ENCODE measurements at places on chromosomes 12 and 14. TPM values are rescaled to one million over a fixed set of nuclear protein-coding genes. Genes with fewer than 3 reads are reported as not detected.

MANSC4 gene
- polyA plus RNA-seq, result 0.24 TPM

PZP gene
- 0.56 TPM for polyA plus RNA-seq

PCED1B gene
- 6.5 TPM for polyA plus RNA-seq

EIF2S3B gene
- 0.60 TPM for polyA plus RNA-seq

MMP19 gene
- 0.77 TPM for polyA plus RNA-seq

GRIN2B gene
- 1.3 TPM for polyA plus RNA-seq

FGF6 gene
- polyA plus RNA-seq, result not detected

TMBIM4 gene
- 128 TPM for polyA plus RNA-seq

FBLN5 gene
- 141 TPM for polyA plus RNA-seq

- DNase-seq, result no peak
Observed at GRCh38 chr12:52141875-52142274, 49.9 kb downstream of the KRT80 start.

GRCh38 chr12:94963649-94964048 is 39.8 kb downstream of the NDUFA12 start:
- no peak for DNase-seq

DNA sequence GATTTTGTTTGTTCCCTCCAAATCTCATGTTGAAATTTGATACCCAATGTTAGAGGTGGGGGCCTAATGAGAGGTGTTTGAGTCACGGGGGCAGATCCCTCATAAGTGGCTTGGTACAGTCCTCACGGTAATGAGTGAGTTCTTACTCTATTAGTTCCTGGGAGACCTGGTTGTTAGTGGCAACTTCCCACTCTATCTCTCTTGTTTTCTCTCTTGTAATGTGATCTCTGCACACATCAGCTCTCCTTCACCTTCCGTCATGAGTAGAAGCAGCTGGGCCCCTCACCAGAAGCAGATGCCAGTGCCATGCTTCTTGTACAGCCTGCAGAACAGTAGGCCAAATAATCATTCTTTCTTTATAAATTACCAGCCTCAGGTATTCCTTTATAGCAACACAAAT is 29.6 kb upstream of the KCNK10 start:
- DNase-seq, result no peak

GRCh38 chr12:50187084-50187900 is 20.1 kb upstream of the CERS5 start:
- no peak for DNase-seq

DNA sequence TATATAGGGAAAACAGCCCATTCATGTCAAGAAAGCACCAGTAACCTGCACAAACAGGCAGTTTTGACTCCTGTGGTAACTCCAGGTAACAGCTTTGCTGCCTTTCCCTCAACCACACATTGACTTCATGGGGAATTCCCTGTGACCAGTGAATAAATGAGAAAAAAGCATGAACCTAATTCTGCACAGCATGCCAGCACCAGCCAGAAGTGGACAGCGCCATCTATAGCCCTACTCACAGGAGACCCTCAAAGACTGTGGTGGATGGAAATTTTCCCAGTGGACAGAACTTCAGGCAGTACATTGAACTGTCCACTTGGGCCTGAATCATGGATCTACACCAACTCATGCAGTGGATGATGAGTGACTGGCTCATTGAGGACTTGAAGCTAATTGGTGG is 152.1 kb downstream of the SLC8A3 start:
- no peak for DNase-seq

DNA sequence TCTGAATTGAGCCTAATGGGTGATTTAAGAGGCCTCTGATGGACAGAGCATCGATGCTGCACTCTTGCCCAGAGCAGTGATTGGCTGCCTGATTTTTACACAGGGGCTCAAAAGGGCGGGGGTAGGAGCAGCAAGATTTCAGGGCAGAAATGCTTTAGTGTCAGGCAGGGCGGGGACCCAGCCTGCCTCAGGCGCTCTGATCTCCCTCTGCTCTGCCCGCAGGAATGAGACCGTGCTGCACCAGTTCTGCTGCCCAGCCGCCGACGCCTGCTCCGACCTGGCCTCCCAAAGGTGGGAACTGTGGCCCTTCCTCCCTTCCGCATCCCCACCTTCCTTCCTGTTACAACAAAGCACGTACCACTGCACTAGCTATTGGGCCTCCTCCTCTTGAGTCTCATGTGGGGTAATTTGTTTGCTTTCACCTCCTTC is 32.4 kb downstream of the IQSEC3 start:
- DNase-seq, result no peak

GRCh38 chr12:119681728-119682638 is 14.1 kb downstream of the PRKAB1 start:
- no peak for DNase-seq

- no peak for DNase-seq
Observed at GRCh38 chr12:1059162-1059561, 68.1 kb downstream of the ERC1 start.

- DNase-seq, result no peak
Observed at GRCh38 chr12:96883571-96883970, 23.5 kb upstream of the NEDD1 start.

DNA sequence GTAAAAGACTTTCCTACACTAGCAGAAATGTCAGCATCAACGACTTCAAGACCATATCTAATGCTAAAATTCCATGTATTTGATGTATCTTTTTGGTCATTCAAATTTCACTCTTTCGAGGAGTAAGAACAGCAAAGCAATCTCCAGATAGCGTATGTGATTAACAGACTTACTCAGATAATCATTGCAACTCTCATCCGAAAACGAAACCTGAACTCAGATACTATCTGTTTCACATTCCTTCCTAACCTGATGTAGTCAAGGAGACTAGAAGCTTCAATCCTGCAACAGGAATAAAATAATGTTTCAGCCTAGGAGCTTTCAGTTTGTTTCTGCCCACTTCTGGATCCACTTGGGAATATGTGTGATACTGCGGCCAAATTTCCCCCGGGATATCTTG is 286.3 kb downstream of the NUAK1 start:
- no peak for DNase-seq

DNA sequence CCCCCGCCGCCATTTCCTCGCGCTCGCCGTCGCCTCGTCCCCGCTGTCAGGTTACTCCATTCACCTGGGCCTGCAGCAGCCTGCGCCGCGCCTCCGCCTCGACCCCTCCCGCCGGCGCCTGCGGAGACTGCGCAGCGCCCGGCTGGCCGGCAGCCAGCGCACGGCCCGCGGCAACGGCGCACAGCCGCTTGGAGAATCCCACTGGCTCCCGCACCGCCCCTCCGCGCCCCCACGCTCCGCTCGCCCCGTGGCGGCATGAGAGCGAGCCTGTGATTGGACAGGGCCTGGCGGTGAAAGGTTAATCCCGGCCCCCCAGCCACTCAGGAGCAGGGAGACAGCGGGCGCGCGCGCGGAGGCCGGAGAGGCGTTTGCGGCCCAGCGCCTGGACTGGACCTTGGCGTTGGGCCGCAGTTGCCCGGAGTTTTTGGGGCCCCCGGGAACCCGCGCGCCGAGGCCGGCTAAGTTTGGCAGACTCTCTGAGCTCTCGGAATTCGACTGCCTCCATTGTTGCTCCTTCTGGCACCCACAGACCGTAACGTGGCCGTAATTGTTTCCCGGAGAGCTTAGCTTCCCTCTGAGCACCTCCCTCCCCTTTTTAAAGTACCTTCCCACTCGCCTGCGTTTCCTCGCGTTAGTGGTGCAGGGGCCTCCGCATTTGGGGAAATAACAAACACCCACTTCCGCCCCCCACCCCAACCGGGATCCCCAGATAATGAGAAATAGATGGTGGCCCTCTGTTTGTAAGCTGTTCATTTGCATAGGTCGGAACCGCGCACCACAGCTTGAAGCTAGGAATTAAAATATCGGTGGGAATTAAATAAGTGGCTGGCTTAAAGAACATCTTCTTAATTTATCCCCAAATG is at the start of gene DICER1:
DICER1 (minus strand) TSS at position 203 of the 863 bp plus-strand sequence. CDS start 24,071 bp downstream, outside the sequence.
- peak; percentile 94 for DNase-seq

- no peak for DNase-seq
Observed at GRCh38 chr12:129670256-129670920, 233.4 kb downstream of the TMEM132D start.

DNA sequence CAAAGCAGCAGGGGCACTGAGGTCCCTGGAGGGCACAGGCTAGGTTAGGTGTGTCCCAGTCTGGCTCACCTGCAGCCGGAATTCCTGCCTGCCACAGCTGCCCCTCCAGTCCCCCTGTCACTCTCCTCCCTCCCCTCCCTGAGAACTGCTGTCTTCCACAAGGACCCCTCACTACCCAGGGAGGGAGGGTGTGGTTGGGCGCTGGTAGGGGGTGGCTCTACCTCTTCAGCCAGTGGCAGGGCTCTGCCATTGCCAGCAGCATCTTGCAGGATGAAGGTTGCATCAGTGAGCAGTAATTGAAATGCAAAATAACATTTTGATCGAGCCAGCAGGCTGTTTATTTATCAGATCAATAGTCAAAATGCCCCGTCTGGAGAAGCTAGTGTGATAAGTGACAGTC is 45.7 kb downstream of the ESRRB start:
- DNase-seq, result no peak

DNA sequence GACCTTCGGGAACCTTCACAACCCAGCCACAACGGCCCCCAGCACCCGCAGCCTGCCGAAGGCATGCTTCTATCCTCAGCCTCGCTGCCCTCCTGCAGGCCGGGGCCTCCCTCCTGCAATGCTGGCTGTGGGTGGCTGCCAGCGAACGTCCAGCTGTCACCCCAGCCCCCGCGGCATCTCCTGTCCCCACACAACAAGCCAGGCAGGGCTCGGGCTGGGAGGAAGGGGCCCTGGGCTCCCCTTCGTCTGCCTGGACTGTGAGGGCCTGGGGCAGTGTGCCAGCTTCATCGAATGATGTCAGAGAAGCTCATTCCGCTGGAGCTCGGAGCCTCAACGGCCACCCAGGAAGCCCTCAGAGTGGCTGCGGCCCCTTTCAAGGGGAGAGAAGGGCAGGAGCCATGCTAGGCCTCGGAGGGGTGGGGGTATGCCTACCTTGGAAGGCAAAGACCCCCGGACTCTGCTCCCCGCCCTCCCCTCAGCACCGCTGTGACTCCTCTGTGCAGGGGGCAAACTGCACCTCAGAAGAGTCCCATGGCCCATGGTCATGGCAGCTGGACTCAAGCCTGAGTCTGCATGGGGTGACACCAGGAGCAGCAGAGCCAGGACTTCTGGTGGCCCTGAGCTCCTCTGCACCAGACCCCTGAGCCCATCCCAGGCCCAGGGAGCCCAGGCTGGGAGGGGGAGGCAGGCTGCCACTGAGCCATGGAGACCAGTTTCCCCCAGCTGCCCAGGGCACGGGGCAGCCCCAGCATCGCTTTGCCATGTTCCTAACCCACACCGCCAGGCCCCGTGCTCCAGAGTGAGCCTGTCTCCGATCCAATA is 24.7 kb upstream of the C14orf180 start:
- DNase-seq, result no peak

Data from renal pelvis (tissue), 12 donors.